Right lobe of liver (tissue), 6 donors: ENCODE measurements at places on chromosomes 12 and 14.

- DNase-seq, result no peak
Measured at GRCh38 chr14:61444215-61444768, 122.9 kb downstream of the PRKCH start.

GRCh38 chr12:51773145-51773869, 75.2 kb downstream of the FIGNL2 start:
- DNase-seq, result no peak

GRCh38 chr12:9992296-9992695, 6.6 kb downstream of the CLEC1B start:
- DNase-seq, result no peak

DNA sequence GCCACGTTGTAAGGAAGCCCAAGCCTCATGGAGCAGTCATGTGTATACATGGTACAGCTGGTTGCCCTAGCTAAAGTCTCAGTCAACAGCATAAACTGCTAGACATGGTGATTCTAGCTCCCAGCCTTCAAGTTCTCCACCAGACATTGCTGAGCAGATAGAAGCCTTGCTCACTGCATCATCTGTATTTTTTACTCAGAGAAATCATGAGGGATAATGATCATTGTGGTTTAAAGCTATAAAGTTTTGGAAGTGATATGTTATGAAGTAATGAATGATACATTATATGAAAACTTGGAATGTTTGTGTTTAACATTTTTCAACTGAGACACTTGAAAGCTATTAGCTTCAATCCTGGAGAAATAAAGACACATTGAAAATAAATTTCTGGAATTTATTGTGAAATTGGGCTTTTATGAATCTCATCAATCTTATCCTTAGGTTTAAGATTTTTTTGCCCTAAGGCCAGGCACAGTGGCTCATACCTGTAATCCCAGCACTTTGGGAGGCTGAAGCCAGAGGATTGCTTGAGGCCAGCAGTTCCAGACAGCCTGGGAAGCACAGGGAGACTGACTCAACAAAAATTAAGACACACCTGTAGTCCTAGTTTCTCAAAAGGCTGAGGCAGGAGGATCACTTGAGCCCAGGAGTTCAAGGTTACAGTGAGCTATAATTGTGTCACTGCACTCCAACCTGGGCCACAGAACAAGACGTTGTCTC, 5.6 kb upstream of the NFATC4 start:
- no peak for DNase-seq

GRCh38 chr12:68414988-68415387, 82.8 kb upstream of the MDM1 start:
- no peak for DNase-seq

DNA sequence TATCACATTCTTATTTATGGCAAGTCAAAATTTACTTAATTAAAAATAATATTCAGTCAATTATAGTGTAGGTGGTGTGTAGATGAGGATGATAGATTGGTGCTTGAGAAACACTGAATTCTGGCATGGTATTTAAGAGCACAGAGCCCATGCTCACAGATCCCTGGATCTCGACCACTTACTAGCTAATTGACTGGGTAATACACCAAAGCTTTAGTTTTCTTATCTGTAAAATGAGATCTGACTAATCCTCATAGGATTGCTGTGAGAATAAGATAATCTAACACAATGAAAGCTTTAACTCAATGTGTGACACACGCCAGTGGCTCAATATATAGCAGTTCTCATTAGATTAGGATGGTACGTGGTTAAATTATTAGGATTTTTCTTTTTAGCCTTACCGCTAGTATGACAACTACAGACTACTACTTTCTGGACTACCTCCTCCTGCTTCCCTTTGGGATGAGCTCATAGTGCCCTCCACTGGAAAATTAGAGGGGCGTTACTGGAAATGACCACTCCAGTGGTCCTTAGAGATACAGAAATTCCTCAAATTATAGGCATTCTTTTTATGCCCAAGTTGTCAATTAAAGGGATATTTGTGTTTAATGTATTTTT, 482.8 kb upstream of the TBX3 start:
- DNase-seq, result no peak
